ENCODE measurements at places on chromosomes 4 and X.

DNA sequence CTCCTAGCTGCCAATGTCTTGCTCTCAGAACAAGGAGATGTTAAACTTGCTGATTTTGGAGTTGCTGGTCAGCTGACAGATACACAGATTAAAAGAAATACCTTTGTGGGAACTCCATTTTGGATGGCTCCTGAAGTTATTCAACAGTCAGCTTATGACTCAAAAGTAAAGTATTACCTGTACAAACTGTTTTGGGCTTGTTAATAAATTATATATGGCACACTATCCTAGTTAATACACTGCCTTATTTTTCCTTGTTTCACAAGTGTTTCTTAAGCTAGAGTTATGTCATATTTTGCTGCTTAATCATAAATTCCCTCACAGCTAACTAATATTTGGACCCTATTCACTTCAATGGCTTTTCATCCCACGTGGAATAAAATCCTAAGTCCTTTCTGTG lies 45.3 kb downstream of the STK26 start:
- peaks cover 5% of the 10 kb centered on the region for H3K27me3 ChIP-seq
- H3K4me1 ChIP-seq, result peaks cover 6% of the 10 kb centered on the region
- no peak overlapping the region for H3K4me3 ChIP-seq
- H3K27ac ChIP-seq, result peak overlapping the region; percentile 76
- no peaks in the 10 kb centered on the region for H3K36me3 ChIP-seq

- no peak overlapping the region for H3K4me3 ChIP-seq
- no peak for DNase-seq
- H3K36me3 ChIP-seq, result no peaks in the 10 kb centered on the region
- no peaks in the 10 kb centered on the region for H3K4me1 ChIP-seq
- no peaks in the 10 kb centered on the region for H3K27me3 ChIP-seq
These were observed 93.4 kb downstream of the SLC10A7 start for GRCh38 chr4:146428298-146428697.

GRCh38 chr4:41305476-41305875 lies 48.7 kb downstream of the UCHL1 start:
- no peak for DNase-seq
- H3K36me3 ChIP-seq, result no peaks in the 10 kb centered on the region
- no peaks in the 10 kb centered on the region for H3K27me3 ChIP-seq
- H3K4me3 ChIP-seq, result no peak overlapping the region

DNA sequence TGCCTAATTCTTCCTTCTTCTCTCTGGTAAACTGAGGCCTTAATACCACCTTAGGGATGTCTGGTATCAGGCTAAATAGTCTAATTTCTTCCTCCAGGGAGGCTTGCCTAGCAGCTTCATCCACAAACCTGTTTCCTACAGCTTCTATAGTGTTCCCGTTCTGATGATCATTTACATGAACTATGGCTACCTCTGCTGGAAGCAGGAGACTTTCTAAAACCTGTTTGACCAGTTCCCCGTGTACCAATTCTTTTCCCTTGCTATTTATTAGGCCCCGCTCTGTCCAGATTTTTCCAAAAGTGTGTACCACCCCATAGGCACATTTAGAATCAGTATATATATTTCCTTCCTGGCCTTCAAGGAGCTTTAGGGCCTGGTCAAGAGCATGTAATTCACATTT lies 5.8 kb upstream of the USP38 start:
- H3K36me3 ChIP-seq, result peaks cover 21% of the 10 kb centered on the region
- H3K27ac ChIP-seq, result no peak overlapping the region
- no peaks in the 10 kb centered on the region for H3K27me3 ChIP-seq
- H3K4me1 ChIP-seq, result peaks cover 21% of the 10 kb centered on the region
